KG1 (cell line): ENCODE measurements at places on chromosomes 2 and 18.

DNA sequence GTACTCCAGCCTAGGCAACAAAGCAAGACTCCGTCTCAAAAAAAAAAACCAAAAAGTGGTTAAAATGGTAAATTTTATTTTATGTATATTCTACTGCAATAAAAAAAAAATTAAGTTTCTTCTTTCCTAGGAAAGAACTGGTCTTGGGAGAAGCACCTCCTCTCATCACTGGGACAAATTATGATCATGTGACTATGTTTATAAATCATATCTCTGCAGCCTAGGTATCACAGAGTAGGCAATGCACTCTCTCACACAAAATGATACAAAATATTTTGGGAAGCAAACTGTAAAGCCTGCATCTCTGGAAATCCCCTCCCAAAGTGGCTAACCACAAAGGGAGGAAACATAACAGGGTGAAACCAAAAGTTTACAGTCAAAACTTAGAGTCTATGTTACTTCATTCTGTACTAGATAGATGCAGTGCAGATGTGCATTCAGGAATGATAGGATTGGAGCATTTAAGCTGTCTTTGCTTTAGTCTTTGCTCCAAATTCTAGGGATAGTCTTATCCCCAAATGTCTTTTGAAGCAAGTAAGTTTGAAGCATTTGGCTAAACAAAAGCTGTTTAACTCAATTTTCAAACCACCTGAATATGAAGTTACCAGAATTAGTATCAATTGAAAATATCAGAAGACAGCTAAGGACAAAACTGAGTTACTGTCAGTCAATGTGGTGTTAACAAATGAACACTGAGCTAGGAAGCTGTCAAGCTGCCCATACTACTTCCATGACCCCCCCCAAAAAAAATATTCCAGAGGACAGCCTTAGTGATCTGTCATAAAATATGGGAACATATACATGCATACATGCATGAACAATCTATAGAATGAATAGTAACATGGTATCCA lies 21.1 kb upstream of the MALT1 start:
- no peak for DNase-seq

- no peak for DNase-seq
Observed at GRCh38 chr2:15265889-15266288, 295.2 kb downstream of the NBAS start.

DNA sequence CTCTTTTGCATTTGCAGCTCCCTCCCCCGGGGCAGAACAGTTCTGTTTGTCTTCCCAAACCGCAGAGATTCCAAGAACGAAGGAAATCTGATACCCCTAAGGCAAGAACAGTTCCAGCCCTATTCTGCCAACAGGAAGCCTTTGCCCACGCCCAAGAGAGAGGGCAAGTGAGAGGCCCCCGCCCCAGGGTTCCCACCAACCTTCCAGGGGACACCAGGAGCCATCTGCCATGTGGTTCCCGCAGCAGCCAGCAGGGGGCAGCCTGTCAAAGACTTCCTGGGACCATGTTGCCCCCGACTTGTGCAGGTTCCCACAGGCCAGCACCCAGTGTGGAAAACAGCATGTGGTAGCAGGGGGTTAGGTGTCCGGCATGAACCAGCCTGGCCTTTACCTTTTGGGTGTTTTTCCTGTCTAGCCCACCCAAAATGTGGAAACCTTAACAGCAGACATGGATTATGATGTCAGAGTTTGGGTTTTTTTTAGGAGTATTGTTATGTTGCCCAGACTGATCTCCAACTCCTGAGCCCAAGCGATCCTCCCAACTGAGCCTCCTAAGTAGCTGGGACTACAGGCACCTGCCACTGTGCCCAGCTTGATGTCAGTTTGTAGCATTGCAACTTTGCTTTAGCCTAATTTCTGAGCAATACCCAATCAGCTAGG lies 21.7 kb upstream of the EFHD1 start:
- DNase-seq = peak; percentile 37

GRCh38 chr2:219406861-219407230 lies 11.3 kb upstream of the DES start:
- DNase-seq = no peak
